ENCODE measurements at places on chromosomes 11 and 22. TPM values are rescaled to one million over a fixed set of nuclear protein-coding genes. Genes with fewer than 3 reads are reported as not detected.

KDM4D gene
- total RNA-seq: not detected

PRG2 gene
- total RNA-seq: not detected

VSIG2 gene
- not detected for total RNA-seq

CCDC88B gene
- 8.8 TPM for total RNA-seq

SLC37A2 gene
- total RNA-seq: 2.0 TPM

UPK2 gene
- total RNA-seq: not detected

OR8K3 gene
- not detected for total RNA-seq

HIRA gene
- total RNA-seq: 12.9 TPM

GGTLC3 gene
- total RNA-seq: not detected

JHY gene
- 2.3 TPM for total RNA-seq

FGF19 gene
- total RNA-seq: not detected

APOL4 gene
- total RNA-seq: 0.52 TPM

SYT12 gene
- total RNA-seq: not detected

DUSP8 gene
- total RNA-seq: 19.1 TPM

OR8G1 gene
- total RNA-seq: not detected
